Caudate nucleus (tissue), 63 donors: ENCODE measurements at places on chromosomes 3 and 15.

- no peak for DNase-seq
Observed at GRCh38 chr3:3737531-3737930, 61.7 kb upstream of the LRRN1 start.

DNA sequence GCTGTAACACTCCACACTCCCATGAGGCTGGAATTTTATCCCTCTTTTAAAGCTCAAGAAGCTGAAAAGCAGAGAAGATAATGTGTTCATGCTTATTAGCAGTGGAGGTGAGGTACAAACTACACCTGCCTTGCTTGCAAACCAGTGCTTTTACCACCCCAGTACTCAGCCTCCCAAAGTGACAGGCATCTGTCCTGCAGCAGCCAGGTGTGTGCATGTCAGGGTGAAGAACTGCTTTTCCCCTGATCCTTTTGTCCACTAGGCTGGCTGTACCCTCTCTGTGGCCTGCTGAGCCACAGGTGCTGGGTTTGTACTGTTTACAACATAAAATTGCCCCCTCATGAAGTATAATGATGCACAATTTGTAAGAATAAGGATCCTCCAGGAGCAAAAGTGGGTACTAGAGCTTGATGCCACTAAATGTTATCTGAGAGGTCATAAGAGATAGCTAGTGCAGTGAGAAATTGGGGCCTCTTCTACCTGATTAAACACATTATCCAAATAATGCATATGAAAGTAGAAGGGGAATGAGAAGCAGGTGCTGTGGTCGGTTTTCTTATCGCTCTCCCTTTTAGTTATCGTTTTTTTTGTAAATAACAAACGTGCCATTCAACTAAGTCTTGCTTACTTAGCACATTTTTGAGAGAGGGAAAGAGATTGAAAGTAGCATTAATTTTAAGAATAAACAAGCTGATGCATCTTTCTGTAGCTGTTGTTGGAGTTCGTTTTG is 39.2 kb upstream of the GADL1 start:
- DNase-seq, result no peak

DNA sequence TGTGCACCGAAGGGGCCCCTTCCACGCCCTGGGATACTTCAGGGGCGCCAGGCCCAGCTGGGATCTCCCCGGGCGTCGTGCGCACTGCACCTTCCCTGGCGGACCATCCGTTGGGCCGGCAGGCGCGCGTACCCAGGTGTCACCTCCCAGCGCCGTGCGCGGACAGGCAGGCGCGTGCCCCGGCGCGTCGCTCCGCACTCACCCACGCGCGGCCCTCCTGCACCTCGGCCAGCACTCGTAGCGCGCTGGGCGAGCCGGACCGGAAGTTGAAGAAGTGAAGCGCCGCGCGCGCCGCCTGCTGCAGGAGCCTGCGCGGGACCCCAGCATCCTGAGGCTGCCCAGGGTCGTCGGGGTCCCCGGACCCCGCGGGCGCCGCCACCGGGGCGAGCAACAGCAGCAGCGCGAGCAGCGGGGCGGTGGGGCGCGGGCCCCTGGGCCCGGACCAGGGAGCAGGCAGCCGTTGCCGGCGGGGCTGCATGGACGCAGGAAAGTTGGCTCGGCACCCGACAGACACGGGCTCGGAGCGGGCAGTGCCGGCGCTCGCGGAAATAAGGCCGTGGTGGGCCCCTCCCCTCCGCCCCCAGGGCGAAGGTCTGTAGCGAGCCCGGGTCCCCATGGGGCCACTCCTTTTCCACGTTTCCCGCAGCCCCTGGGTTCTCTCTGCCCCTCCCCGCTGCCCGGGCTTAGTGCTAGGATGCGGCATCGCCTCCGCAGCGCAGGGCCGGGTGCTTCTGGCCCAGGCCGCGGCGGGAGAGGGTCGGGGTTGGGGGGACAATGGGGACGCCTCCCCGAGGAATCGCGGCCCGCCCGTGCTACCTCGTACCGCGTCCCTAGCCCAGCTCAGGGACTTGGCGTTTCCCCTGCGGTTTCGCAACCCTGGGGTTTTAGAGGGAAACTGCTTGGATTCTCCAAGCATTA is at the start of gene RARRES1:
TSS of gene RARRES1 (minus strand) at position 520 of the 918 bp plus-strand sequence. CDS start at position 478, 42 bp downstream.
- DNase-seq, result no peak

- no peak for DNase-seq
Observed at GRCh38 chr15:85624291-85624801, 170.4 kb downstream of the KLHL25 start.

DNA sequence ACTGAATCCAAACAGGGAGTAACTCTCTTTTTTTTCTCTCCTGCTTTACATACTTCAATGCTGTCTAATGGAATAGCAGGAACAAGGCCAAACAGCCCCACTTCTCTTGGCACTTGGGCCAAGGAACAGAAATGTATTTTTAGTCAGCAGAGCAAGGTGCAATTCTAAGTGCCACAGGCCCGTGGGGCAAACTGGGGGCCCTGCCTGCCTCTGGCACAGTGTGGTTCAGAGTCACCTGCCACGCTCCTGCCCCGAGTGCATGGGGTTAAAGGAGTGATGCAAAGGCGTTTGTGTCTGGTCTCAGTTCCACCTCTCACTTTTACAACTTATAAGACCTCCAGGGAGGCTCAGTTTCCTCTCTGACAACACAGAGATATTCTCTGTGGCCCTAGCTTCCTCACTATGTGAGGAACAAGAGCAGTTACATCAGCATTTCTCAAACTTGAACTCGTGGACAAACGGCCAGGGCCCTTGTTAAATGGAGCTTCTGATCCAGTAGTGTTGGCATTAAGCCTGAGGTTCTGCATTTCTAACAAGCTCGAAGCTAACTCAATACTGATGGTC is 51.3 kb downstream of the LRIG1 start:
- no peak for DNase-seq

DNA sequence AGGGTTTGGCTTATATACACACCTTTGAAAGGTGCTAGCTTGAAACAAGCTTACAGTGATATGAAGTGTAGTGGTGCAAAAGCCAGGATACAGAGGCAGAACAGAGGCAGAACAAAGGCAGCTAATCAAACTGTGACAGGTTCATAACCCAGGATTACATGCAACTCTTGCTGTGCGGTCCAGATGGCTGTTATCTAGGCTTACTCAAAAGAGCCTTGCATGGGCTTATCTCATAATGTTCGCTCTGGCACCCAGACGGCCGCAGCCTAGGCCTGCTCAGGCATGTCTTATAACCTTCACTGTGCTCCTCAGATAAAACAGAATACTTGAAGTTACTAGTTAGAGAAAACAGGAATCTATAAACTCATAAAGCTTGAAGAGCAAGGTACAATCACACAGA is 22.8 kb upstream of the NOX5 start:
- DNase-seq, result no peak

DNA sequence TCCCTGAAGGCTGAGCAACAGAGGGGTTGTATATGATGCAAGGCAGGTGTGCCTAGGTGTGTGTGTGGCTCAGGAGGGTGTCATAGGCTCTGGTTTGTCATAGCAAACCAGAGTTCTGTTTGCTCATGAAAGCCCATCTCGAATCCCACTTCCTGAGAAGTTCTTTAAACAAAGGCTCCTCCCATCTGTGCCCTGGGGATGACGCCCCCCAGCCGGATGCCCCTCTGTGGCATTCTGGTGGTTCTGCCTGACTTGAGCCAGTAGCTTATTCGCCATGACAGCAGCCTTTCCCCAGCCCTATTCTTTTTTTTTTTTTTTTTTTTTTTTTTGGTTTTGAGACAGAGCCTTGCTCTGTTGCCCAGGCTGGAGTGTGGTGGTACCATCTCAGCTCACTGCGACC is 45.4 kb downstream of the PDIA5 start:
- DNase-seq, result no peak

GRCh38 chr3:46375814-46376213 is 5.1 kb downstream of the CCR5 start:
- DNase-seq, result no peak

DNA sequence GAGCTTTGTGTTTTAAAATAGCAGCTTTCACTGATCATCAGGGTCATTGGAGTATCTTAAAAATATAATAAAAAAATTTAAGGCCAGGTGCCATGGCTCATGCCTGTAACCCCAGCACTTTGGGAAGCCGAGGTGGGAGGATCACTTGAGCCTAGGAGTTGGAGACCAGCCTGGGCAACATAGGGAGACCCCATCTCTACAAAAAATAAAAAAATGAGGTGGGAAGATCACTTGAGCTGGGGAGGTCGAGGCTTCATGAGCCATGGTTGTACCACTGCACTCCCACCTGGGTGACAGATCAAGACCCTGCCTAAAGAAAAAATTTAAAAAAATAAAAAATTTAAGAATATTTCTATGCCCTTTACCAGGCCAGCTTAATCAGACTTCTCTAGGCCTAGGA is 1.5 kb downstream of the HMCES start:
- DNase-seq, result no peak

DNA sequence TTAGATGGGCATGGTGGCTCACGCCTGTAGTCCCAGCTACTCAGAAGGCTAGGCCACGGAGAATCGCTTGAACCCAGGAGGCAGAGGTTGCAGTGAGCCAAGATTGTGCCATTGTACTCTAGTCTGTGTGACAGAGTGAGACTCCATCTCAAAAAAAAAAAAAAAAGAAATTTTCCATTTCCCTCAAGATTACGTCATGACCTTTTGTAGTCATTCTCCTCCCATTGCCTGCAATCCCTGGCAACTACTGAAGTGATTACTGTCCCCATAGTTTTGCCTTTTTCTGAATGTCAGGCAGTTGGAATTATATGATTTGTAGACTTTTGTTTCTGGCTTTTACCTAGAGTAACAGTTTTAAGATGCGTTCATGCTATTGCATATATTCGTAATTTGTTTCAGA is 28.0 kb downstream of the WDR76 start:
- no peak for DNase-seq

GRCh38 chr3:128749035-128749434 is 23.1 kb downstream of the RAB7A start:
- DNase-seq, result no peak

GRCh38 chr3:72336821-72337479 is 511.3 kb downstream of the SHQ1 start:
- peak; percentile 26 for DNase-seq

- no peak for DNase-seq
Observed at GRCh38 chr3:41192885-41193284, 6.4 kb upstream of the CTNNB1 start.

DNA sequence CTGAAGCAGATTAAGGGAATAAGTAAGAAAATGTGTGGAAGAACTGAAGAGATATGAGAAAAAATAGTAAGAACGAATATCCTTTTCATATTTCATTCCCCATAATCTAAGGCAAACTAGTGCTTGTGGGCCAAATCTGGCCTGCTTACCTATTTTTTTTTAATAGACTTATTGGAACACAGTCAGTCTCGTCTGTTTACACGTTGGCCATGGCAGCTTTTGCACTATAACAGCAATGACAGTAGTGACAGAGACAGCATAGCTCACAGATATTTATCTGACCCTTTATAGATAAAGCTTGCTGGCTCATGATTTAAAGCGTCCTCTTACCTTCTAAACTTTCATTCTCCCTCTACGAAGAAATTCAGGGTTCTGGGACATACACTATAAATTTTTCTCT is 50.0 kb upstream of the CDAN1 start:
- no peak for DNase-seq

- peak; percentile 9 for DNase-seq
Observed at GRCh38 chr3:28835751-28836150, 445.1 kb upstream of the RBMS3 start.

- no peak for DNase-seq
Observed at GRCh38 chr15:39246523-39246922, 334.4 kb upstream of the THBS1 start.

DNA sequence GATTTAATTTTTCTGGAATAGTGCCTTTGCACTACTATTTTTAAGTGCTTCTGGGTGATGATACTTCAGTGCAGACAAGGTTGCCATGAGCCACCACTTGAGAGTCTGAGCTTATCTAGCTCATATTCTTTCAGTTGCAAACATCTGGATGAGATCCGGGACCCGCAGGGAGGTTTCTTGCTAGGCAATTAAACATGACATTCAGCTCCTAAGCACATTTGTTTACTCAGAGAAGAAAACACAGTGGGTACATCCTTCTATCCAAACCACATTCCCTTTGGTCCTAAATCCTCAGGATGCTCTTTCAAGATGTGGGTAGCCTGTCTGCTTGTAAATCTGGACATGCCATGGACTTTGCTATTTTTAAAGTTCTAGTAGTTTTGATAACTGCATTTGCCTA is 12.0 kb downstream of the PLSCR1 start:
- no peak for DNase-seq

DNA sequence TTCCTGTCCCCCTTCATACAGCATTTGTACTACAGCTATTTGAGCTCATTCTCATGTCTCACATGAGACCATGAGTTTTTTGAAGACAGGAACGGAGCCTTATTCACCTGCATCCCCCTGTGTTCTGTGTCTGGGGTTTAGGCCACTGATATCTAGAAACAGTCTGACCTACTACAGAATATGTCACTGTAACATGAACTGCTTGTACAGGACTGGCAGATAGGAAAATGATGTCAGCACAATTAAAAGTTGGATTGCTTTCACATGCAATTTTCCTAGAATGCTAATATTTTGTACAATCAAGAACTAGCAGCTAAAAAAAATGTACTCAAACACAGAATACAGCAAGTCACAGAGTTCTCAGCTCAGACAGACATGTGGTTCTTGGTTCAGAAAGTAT is 90.8 kb upstream of the FGF12 start:
- DNase-seq, result no peak

GRCh38 chr3:60552581-60552980 is 698.7 kb downstream of the FHIT start:
- DNase-seq, result no peak

DNA sequence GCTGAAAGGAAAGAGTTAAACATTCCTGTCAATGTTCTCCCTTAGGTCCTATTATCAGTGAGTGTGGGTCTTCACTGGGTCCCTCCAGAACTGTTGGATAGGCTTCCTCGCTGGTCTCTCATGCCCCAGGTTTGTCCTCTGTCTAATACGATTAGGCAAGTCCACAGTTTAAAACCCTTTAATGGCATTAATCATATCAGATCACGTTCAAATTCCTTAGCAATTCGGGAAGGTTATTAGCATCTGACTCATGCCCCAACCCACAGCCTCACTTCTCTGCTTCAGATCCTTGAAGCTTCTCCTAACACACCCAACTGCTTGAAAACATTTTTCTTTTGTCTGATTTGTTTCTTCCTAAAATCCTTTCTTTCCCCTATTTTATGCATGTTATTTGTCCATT is 224.3 kb upstream of the ATP10A start:
- no peak for DNase-seq

DNA sequence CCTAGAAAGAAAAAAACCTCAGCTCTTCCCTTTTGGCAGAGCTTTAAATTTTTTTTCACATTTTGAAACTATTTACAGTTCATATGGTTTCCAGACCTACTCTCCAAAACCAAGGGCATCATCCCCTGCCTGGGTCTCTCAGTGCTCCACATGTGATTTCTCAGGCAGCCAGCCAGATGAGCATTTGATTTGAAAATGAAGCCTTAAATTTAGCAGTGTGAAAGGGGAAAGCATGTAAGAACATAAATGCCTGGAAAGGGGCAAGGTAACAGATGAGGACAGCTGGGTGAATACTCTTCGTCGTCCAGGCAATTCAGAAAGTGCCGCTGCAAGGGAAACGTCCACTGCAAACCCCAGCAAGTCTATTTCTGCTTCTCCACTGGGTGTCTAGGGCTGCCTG is 94.8 kb downstream of the ATP8B4 start:
- DNase-seq, result no peak

DNA sequence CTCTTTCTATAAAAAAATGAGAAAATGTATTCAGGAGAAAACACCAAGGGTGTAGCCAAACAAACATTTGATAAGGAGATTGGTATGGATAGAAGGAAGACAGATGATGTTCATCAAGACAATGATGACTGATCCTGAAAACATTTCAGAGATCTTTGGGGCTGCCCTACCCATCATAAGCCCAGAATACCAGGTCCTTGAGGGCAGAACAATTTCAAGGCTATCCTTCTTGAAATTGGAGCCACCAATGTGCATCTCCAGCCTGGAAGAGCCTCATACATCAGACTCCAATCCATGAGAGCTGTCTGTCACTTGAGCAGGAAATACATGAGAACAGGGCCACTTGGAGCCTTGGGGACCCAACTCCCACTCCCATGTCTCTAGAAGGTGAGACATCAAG is 89.5 kb upstream of the ANKRD28 start:
- DNase-seq, result no peak
